Right forelimb (tissue), 1 donor: ENCODE measurements at places on chromosomes 13 and 19.
A peak's percentile ranks its signal among the peaks of the same experiment; 100 is the strongest.

GRCh38 chr13:102089177-102089576 lies 312.7 kb downstream of the FGF14 start:
- DNase-seq: no peak

DNA sequence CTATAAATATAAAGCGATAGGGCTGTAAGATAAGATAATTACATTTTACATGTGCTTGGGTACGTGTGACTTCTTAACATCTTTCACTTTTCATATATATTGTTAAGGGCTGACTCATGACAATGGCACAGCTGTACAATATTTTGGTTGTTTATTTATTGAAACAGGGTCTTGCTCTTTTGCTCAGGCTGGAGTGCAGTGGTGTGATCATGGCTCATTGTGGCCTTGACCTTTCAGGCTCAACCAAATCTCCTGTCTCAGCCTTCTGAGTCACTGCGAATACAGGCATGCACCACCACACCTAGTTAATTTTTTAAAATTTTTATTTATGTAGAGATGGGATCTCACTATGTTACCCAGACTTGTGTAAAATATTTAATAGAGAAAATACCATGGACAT lies 2532.4 kb upstream of the PCDH20 start:
- DNase-seq: no peak

- DNase-seq: peak; percentile 73
Observed at GRCh38 chr19:56751078-56751489, 79.5 kb upstream of the ZNF835 start.

DNA sequence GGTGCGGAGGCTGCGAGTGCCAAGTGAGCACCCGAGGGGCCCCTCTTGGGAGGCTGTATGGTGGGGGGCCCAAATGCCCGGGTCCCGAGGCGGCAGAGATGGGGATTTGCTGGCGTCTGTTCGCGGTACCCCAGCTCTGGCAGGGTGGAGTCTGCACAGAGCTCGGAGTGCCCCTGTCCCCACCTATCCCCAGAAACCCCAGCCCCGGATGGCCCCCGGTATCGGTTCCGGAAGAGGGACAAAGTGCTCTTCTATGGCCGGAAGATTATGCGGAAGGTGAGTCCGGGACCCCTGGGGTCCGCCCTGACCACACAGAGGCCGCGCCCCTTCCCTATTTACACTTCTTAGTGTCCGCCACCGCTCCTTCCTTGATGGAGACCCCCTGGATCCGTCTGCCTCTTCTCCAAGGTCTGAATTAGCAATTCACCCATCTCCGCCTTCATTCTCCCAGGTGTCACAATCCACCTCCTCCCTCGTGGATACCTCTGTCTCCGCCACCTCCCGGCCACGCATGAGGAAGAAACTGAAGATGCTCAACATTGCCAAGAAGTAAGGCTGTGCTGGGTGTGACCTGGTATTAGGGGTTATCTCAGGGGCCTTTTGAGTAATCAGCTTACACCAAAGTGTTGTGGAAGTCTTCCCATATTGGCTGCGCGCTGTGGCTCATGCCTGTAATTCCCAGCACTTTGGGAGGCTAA lies 630 bp downstream of the PNPLA6 start:
- DNase-seq: no peak

DNA sequence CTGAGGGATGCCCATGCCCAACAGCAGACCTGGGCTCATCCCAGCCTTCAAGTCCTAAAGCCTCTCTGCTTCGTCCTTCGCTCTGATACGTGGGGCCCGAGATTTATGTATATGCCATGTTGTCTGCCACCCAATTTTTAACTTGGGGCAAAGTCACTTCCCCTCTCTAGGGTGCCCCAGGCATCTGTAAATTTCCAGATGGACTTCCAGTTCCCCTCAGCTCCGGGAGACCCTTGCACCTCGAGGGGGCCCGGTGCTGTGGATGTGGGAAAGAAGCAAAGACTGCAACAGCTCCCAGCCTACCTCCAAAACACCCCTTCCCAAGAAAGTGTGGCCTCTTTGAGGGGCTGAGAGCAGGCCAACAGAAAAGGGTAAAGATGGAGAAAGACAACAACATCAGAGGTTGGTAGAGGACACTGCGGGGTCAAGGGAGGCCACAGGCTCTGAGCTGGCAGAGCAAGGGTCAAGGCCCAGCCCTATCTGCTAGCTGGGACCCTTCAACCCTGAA lies 97.4 kb downstream of the STK24 start:
- DNase-seq: no peak

DNA sequence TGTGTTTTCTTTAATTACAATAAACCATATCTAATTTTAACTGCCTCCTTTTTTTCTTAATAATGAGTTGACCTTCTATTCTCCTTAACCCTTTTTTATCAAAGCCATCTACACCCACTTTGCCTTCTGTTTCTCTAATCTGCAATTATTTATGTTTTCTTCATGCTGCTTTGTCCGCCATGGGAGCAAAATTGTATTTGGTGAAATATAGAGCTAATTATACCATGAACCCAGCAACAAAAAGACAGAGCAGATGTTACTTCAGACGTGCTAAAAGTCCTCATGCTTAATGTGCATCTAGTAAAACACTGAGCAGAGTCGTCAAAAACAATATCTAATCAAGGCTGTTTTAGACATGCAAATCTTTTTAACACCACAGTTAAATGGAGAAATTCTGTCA lies 264.7 kb downstream of the DACH1 start:
- no peak for DNase-seq

GRCh38 chr13:28557725-28558520 lies 63.0 kb upstream of the FLT1 start:
- DNase-seq: no peak

- no peak for DNase-seq
Observed at GRCh38 chr13:73106513-73107178, 47.8 kb downstream of the KLF5 start.

DNA sequence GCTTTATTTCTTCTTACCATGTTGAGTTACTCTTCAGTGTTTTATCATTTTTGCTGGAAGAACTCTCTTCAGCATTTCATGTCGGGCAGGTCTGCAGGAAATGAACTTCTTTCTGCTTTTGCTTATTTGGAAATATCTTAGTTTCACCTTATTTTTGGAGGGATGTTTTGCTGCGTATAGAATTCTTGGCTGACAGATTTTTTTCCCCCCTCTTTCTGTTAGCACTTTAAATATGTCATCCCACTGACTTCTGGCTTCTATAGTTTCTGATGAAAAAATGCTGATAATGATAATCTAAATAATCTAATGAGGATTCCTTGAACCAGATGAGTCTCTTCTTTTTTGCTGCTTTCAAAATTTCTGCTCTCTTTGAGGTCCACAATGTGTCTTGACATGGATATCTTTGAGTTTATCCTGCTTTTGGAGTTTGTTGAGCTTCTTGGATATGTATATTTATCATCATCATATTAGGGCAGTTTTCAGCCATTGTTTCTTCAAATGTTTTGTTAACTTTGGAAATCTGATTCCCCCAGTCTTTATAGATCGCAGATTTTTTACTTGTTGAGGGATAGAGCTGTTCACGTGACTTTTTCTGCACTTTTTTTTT lies 20.4 kb downstream of the ZMYM2 start:
- no peak for DNase-seq

DNA sequence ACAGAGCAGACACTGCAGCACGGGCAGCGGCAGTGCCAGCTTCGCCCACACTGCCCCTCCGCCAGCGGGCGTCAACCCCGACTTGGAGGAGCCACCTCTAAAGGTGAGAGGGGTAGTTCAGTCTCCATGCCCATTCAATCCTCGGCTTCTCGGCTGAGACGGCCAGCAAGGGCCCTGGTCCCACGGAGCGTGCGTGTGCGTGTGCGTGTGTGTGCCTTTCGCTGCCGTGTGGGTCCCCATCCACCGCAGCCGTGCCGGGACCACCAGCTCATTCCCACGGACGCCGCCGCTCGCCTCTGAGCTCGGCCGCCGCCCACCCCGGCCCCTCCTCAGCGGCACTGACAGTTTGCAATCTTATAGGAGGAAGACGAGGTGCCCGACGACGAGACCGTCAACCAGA lies 55.5 kb upstream of the LDLR start:
- DNase-seq: no peak

GRCh38 chr19:17847538-17848366 lies at the start of gene JAK3:
Gene JAK3 (minus strand): TSS chr19:17847982. CDS start chr19:17844417, 3,565 bp downstream.
- peak; percentile 92 for DNase-seq

DNA sequence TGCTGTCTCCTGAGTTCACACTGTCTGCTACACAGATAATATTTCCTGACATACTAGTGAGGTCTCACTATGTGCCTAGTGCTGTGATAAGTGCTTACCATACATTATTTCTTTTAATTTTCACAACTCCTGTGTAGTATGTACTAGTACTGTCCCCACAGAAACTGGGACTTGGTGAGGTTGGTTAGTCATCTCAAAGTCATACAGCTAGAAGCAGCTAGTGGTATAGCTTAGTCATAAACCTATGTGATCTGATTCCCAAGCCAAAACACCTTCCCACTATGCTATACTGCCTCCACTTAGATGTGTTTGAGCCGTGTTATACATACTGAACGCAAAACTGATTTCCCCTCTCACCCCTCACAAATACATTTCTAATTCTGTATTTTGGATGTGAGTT lies 10.5 kb downstream of the MTMR6 start:
- DNase-seq: no peak

DNA sequence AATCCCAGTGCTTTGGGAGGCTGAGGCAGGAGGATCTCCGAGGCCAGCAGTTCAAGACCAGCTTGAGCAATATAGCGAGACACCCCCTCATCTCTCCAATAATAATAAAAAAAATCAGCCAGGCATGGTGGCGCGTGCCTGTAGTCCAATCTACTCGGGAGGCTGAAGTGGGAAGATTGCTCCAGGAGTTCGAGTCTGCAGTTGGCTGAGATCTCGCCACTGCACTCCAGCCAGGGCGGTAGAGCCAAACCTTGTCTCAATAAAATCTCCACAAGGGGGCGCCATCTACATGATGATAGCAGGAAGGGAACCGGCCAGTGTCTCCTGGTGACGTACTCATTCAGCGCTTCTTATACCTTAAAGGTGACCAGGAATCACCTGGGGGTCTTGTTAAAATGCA lies 13.6 kb upstream of the C5AR1 start:
- peak; percentile 65 for DNase-seq

GRCh38 chr13:22081430-22081829 lies 410.6 kb downstream of the FGF9 start:
- no peak for DNase-seq

GRCh38 chr13:62578402-62578801 lies 1162.8 kb upstream of the PCDH20 start:
- DNase-seq: no peak

DNA sequence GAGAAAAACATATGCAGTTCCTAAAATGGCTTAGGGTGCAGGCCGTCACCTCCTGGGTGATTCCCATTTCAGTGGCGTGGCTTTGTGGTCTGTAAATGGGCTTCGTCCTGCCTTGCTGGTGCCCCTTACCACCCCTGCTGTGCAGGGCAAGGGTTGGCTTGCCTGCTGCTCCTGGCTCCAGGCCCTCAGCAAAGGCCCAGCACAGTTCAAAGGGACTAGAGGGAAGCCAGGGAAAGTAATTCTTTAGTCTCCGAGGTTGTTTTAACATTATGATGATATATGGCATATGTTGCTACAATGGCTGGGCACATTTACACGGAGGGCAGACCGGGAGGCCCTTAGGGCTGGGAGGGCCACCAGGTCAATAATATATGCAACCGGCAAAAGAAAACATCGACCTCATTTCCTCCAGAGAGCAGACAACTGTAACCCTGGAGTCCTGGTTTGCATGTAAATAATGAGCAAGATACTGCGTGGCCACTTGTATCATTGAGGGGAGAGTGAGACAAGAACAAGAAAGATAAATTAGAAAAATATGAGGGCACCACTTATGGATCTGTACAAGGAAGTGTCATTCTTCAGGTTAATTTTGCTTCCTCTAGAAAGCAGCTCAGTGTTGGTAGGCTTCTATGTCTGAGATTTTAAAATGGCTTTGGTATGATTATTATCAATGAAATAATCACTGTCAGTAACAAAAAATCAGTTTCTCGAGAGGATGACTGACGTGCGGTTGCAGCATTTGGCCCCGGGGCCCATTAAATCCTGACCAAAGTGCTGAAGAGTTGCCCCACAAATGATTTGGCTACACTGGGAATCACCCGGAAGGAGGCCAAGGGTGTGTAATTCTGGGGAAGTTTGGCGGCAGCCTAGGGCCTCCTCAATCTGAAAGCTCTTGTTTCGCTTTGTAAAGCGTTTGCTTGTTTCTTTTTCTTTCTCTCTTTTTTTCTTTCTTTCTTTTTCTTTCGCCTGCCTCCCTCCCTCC lies 32.8 kb upstream of the URI1 start:
- DNase-seq: no peak

- DNase-seq: no peak
Observed at GRCh38 chr19:16089010-16089846, 12.9 kb downstream of the TPM4 start.

GRCh38 chr13:67049744-67050143 lies 180.4 kb downstream of the PCDH9 start:
- DNase-seq: no peak

DNA sequence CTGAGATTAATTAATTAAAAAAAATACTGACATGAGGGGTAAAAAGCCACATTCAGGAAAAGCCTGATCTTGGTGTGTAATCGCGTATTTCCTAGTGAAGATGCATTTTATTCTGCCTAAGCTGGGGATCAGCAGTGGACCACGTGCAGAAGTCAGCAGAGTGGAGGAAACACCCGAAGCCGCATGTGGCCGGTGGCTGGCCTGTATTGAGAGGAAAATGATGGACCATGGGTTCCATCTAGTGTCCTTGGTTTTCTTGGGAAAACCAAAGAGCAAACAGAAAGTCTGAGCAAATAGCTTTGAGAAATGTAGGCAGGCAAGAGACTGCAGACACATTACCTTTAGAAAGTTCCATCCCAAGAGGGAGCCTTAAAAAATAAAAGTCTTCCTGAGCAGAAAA lies 23.7 kb upstream of the SHISA2 start:
- no peak for DNase-seq

GRCh38 chr13:112696001-112696868 lies 6.4 kb downstream of the ATP11A start:
- peak; percentile 32 for DNase-seq

DNA sequence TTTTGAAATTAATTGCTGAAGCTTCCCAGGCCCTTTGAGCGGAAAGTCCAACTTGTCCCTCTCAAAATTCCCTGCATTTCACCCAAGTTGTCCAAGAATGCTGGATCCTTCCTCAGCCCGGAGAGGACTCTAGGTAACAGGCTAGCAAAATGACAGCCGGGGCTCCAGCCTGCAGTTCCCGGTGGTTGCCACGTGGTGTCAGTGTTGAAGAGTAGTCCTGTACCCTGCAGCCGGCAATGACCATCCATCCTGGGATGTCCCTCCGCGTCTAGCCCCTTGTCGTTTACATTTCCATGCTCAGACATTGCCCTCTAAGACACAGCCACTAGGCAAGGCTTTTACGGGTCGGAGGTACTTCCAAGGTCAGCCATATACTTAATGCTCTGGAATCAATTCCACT lies 31.4 kb upstream of the MTIF3 start:
- DNase-seq: no peak

DNA sequence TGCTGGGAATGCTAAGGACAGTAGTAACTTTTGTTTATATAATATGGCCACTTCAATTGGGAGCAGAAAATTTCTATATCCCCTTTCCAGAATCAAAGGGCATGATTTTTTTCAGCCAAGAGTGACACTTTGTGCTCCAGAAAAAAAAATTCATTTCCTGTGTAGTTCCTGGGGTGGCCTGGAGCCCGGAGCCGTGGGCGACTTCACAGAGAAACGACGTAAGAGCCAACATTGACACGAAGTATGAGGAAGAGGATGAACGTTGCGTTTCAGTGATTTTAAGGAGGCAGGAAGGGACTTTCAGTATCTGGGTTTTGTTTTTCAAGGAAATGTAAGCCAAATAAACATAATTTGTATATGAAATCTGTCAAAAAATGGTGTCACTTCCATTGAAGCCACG lies 187.6 kb downstream of the STK24 start:
- no peak for DNase-seq
